ENCODE measurements at places on chromosomes 16 and 17.

GRCh38 chr17:2906901-2907300, 110.7 kb downstream of the RAP1GAP2 start:
- peak; percentile 76 for DNase-seq

GRCh38 chr17:8830141-8830540, 31.0 kb upstream of the MFSD6L start:
- no peak for DNase-seq

GRCh38 chr17:412211-413015, 59.8 kb upstream of the RPH3AL start:
- DNase-seq = peak; percentile 70

GRCh38 chr16:47978491-47979163, 177.2 kb downstream of the ABCC12 start:
- no peak for DNase-seq

- no peak for DNase-seq
Observed at GRCh38 chr17:79088247-79088996, 13.8 kb downstream of the ENGASE start.

GRCh38 chr17:21200590-21201297, 13.2 kb downstream of the TMEM11 start:
- DNase-seq = no peak

DNA sequence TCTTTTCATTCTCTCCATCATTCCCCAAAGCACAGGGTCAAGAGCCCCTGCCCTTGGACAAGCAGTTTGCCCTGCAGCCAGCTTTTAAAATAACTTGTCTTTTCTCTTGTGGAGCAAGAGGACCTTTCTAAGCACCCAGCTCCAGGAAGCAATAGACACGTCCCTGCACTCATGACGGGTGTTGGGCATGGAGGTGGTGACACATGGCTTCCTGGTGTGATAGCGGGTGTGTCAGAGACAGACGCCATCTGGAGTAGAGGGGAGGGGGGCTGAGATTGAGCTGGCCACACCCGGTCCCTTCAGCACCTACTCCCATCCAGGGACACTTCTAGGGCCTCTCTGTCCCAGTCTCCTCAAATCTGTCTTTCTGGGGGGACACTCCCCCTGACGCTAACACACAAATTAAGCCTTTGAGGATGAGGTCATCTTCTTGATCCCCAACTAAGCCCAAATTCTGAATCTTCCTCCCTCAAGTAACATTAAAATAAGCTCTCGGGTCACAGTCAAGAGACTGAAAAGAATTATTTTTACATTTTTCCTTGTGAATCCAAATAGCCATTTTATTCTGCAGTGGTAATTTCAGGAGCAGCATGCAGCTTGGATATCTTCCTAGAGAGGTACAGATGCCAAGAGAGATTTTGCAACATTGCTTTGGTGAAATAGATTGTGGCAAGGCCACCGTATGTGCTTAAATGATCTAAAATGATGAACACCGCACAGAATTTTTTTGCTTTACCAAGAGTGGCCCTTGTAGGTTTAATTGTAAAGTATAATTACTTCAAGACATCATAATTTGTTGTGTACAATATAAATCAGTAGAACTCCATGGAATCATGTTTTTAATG, 216.6 kb upstream of the IRX3 start:
- no peak for DNase-seq

GRCh38 chr16:56658327-56658875, 642 bp downstream of the MT1F start:
- DNase-seq = no peak

Measured in activated CD4-positive, alpha-beta T cell treated with anti-CD3 and anti-CD28 coated beads for 48 hours (primary cell).